Stimulated activated CD4-positive, alpha-beta T cell treated with anti-CD3 and anti-CD28 coated beads, TNF-alpha, amount 100 ng/mL, for 24 hours (primary cell): ENCODE measurements at places on chromosomes 16 and 17.

DNA sequence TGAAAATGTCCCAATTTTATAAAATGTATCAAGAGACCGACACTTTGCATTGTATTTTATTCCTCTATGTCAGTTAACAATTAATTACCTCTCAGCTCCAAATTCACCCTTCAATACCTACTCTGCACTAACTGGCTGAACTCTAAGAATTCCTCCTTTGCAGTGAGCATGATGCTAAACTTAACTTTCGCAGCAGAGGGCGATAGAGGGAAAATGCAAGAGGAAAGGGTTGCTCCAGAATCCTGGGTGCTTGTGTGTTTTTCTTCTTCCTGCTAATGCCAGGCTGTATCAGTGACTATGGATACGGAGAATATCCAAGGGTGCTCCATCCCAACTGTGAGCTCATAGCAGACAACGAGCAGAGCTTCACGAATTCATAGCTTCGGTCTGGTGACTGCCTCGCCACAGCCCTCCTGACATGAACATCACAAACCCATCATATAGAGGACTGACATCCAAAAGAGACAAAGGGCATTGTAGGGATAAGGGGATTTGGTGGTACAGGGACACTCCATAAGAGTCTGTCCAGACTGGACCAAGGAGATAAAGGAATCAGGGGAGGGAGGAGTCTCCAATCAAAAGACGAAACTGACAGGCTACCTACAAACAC, 172.9 kb downstream of the STX8 start:
- peak; percentile 9 for DNase-seq

- no peak for DNase-seq
These were observed 14.0 kb downstream of the ANKRD11 start for GRCh38 chr16:89476379-89476778.

GRCh38 chr16:70770626-70771552, 30.1 kb downstream of the VAC14 start:
- peak; percentile 34 for DNase-seq

GRCh38 chr17:28759256-28759865, 15.6 kb downstream of the TRAF4 start:
- DNase-seq = no peak

- no peak for DNase-seq
These were observed 10.3 kb upstream of the SLC52A1 start for GRCh38 chr17:5045496-5045895.

GRCh38 chr17:14926526-14927122, 338.5 kb downstream of the PMP22 start:
- peak; percentile 16 for DNase-seq

DNA sequence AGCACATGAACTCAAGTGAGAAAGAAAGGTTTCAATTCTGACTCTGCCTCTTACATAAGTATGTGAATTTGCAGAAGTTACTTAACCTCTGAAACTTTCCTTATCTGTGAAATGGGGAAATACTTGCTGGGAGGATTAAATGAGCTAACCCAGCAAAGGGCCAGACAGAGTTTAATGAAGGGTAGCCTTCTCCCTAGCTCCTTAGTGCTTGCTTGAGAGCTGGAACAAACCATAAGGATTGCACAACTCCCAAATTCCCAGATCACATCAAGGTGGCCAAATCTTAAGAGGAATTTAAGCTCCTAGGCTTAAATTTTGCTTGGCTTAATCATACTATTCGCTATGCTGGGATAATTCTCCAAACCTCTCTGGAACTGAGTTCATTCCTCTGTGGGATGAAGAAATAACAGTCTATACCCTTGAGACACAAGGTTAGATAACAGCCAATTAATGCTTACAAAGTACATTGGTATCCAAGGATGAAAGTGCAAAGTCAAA, 11.8 kb upstream of the WSB1 start:
- no peak for DNase-seq

DNA sequence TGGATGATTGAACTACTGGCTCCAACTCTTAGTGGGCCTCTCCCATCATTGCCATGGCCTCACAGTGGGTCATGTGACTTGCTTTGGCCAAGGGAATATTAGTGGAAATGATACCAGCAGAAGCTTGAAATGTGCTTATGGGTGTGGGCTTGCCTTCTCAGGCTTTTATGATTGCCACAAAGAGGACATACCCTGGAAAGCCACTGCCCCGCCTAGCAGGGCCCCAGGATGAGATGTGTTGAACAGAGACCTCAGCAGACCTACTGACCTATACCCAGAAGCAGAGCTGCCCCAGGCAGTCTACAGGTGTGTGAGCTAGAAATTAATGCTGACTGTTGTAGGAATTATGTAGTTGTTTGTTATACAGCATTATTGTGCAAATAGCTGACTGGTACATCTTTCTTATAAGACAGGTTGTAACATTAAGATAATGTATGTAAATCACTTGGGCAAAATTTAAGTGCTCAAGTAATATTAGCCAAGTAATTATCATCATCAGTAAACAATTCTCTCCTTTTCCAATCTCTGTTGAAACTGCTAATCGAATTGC, 67.8 kb upstream of the CDH5 start:
- no peak for DNase-seq
